Left ventricle myocardium inferior (tissue), 1 donor: ENCODE measurements at places on chromosomes 6 and 20. TPM values are rescaled to one million over a fixed set of nuclear protein-coding genes. Genes with fewer than 3 reads are reported as not detected.

DNA sequence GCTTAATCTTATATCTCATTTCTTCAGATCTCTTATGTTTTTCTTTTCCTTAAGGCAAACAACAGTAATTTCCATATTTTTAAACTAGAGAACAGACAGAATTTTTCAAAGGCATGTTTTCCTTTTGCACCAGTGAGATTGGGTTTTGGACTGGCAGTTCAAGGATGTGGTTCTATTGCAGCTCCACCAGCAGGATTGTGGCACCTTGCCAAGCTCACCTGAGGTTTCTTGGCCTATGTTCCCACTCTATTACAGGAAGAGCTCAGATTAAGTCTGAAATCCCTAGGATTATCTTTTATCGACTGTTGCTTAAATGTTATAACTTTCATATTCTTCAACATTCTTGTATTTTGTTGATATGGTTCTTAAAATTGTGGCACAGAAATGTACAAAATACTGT is 218.9 kb downstream of the PLCB4 start:
- no peaks in the 10 kb centered on the region for H3K36me3 ChIP-seq
- DNase-seq, result no peak
- H3K27ac ChIP-seq, result no peak overlapping the region

DNA sequence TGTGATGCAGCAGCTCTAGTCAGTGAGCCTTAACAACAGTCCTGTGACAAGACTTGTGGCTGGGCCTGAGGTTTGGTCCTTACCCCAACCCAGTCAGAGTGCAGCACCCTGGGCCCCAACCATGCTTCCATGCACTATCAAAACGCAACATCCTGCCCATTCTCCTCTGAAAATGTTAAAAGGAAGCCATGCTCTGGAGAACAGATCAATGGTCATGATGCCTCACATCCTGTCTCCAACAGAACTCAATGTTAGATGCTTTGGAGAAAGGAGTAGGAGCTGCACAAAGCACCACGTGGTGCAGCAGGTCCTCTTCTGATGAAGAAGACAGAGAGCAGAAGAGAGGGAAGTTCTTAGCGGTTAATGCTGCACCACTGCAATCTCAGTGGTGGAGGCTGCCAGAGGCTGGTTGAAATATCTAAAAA is 41.9 kb downstream of the TRAM2 start:
- peaks cover 49% of the 10 kb centered on the region for H3K4me1 ChIP-seq
- no peak overlapping the region for H3K4me3 ChIP-seq
- H3K27me3 ChIP-seq, result no peaks in the 10 kb centered on the region
- H3K27ac ChIP-seq, result no peak overlapping the region

DNA sequence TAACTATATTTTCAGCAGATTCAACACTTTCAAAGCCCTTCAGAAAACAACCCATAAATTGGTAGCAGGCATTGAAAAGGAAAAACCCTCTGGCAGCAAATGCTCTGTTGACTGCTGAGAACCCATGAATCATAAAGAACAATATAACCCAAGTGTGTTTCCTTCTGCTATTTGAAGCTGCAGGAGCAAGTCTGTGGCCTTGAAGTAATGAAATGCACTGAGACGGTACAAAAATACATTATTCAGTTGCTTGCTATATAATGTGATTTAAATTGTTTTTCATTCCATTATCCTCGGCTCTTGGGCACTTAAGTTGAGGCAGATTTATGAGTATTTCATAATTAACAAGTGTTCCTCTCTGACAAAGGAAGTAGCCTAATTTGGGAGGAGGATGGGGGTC is 40.6 kb upstream of the SAMD5 start:
- no peaks in the 10 kb centered on the region for H3K4me1 ChIP-seq
- H3K4me3 ChIP-seq, result no peak overlapping the region
- H3K27me3 ChIP-seq, result peaks cover 8% of the 10 kb centered on the region
- H3K27ac ChIP-seq, result no peak overlapping the region
- no peaks in the 10 kb centered on the region for H3K36me3 ChIP-seq

- no peaks in the 10 kb centered on the region for H3K27me3 ChIP-seq
- no peaks in the 10 kb centered on the region for H3K36me3 ChIP-seq
- no peak overlapping the region for H3K4me3 ChIP-seq
- no peak for DNase-seq
- H3K4me1 ChIP-seq, result no peaks in the 10 kb centered on the region
Observed at GRCh38 chr6:119501798-119502483, 152.4 kb upstream of the MAN1A1 start.

Gene PSORS1C1
- total RNA-seq, result 4.7 TPM

DNA sequence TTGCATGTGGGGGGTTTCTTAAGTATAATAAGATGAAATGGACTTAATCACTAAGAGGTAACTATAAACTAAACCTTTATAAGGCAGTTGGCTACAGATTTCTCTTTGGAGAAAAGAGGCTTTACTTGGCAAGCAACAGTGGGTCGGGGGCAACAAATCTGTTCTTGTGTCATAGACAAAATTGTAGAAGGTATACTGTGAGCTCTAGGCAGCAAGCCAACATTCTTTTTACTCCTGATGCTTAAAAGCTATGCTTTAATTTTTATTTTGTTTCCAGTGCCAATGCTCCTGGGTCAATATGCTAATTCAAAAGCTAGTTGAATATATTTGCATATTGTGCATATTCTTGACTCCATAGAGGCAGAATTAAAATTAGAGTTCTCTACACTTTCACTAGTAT is 495.4 kb downstream of the BTBD3 start:
- no peaks in the 10 kb centered on the region for H3K4me1 ChIP-seq
- no peak overlapping the region for H3K4me3 ChIP-seq
- no peak overlapping the region for H3K27ac ChIP-seq
- no peaks in the 10 kb centered on the region for H3K36me3 ChIP-seq
- DNase-seq, result no peak

GRCh38 chr6:18347866-18348265 is 39.3 kb upstream of the RNF144B start:
- H3K36me3 ChIP-seq, result no peaks in the 10 kb centered on the region
- peaks cover 3% of the 10 kb centered on the region for H3K27me3 ChIP-seq
- no peak overlapping the region for H3K27ac ChIP-seq

DNA sequence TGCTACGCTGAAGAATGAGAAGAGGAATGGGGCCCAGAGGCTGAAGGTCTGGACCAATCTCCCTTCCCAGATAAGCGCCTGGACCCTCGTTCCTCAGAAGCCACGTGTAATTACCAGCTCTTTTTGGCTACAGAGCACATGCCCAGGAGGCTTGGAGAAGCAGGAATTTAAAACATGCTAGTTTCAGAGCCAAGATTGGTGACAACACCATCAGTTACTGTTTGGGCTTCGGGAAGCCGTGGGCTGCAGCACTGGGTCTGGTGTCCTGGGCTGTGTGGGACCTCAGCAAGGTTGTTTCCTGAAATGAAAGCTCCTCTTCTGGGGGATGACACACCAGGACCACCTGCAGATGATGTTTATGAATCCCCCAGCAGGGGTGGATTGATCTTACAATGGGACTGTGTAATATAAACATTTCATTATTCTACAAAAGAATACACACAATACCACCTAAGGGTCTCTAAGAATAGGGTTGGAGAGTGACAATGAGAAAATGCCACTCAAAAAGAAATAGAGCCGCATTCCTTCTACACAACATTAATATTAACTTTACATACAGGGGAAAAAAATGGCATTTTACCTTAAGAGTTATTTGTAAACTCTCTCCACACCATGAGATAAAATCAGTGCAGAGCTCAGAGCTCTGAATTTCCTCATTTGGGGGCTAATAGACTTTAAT is 207.8 kb upstream of the FOXQ1 start:
- H3K27ac ChIP-seq, result no peak overlapping the region
- peaks cover 75% of the 10 kb centered on the region for H3K27me3 ChIP-seq
- H3K4me1 ChIP-seq, result peaks cover 10% of the 10 kb centered on the region

DNA sequence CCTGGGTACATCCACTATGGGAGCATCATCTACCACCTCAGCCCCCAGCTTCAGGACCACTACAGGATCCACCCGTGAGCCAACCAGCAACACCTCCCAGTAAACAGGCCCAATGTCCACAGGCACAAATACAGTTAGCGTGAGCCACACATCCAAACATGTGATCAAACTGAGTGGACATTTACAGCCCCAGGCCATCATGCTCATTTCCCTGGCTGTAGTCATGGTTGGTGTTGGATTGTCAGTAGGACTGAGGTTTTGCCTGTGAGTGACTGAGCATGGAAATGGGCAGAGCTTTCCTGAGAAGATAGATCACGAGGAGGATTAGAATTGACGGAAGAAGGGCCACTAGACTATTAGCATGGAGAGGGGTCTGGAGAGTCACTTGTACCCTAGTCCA is 10.7 kb upstream of the MUC21 start:
- peaks cover 13% of the 10 kb centered on the region for H3K27me3 ChIP-seq
- H3K36me3 ChIP-seq, result no peaks in the 10 kb centered on the region
- no peak overlapping the region for H3K27ac ChIP-seq

Gene CD83
- total RNA-seq, result 1.8 TPM

Gene MYMX
- 0.36 TPM for total RNA-seq
